ENCODE measurements at places on chromosomes 1 and 21.

- no peak for DNase-seq
Measured at GRCh38 chr1:154290921-154291320, 18.5 kb downstream of the HAX1 start.

GRCh38 chr1:77876884-77877283, 11.5 kb upstream of the NEXN start:
- no peak for DNase-seq

- no peak for DNase-seq
Measured at GRCh38 chr1:231416901-231417300, 5.2 kb downstream of the EGLN1 start.

- DNase-seq: no peak
Measured at GRCh38 chr1:64712049-64712448, 32.8 kb upstream of the RAVER2 start.

GRCh38 chr1:152497273-152497672, 13.3 kb upstream of the LCE5A start:
- DNase-seq: no peak

- no peak for DNase-seq
Measured at GRCh38 chr1:84020151-84020550, 21.2 kb upstream of the TTLL7 start.

DNA sequence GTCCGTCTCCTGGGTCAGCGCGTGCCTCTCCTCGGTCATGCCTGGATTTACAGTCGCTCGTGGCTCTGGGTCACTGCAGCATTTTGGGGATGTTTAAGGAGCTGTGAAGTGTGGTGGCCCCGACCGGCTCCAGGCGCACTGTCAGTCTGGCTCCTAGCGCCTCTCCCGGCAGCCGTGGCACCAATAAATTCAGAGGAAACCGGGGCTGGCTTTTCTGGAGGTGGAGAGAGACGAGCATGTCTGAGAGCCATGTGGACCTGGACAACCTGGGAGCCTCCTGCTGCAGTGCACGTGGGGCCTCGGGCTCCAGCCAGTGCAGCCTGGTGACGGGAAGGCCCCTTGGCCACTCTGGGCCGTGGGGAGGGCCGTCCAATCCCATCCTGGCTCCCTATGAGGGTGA, 17.1 kb downstream of the PLCH2 start:
- DNase-seq: no peak

DNA sequence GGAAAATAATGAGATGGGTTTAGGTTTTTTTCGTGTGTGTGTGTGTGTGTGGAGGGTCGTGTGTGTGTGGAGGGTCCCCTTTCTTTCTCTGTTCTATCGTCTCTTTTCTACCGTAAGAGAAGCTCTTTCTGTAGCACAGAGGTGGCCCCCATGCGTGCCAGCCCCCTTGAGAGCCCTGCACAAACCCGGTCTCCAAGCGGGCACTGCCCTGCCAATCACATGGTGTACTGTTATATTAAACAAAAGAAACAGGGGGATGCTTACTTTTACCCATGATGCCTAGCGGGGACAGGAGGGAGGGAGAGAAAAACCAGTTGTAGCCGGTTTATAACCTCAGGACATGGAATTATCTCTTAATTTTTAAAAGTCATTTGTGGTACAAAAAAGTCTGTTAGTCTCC, 41.0 kb downstream of the GATAD2B start:
- no peak for DNase-seq

DNA sequence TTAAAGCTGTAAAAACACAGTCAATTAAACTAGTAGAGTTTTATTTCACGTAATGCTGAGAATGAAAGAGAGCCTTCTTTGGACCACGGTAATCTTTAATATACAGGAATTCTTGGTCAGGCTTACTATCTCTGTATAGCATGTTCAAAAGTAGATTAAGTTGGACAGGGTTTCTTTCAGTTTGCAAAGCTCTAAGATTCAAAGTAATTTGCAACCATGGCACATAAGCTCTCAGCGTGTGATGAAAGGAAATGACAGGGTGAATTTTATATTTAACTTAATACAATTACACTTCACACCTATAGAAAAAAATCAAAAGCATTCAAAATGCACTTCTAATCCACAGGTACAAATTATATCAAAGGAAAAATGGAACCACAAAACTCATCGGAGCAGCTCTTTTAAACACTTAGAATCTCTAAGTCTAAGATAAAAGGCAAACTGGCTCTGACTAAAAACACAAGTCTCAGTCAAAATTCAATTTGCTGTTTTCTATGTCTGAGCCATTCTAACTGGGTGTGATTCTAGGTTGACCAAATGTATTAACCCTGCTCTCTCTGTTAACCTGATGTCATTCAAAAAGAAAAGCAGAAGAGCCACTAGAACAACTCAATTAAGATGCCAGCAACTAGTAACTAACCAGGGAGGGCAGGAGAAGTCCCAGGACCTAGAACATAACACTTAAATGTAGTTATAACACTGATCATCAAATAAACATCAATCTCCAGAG, 147.7 kb downstream of the RERE start:
- DNase-seq: no peak

GRCh38 chr1:240258910-240259309, 167.2 kb downstream of the FMN2 start:
- no peak for DNase-seq

Measured in stimulated activated CD4-positive, alpha-beta T cell treated with anti-CD3 and anti-CD28 coated beads, Interleukin-15, amount 100 ng/mL, for 1 hour (primary cell).